ENCODE measurements at places on chromosomes 1 and 21.
A peak's percentile ranks its signal among the peaks of the same experiment; 100 is the strongest.

GRCh38 chr1:159987186-159987585 lies 33.1 kb upstream of the SLAMF9 start:
- no peak for DNase-seq

DNA sequence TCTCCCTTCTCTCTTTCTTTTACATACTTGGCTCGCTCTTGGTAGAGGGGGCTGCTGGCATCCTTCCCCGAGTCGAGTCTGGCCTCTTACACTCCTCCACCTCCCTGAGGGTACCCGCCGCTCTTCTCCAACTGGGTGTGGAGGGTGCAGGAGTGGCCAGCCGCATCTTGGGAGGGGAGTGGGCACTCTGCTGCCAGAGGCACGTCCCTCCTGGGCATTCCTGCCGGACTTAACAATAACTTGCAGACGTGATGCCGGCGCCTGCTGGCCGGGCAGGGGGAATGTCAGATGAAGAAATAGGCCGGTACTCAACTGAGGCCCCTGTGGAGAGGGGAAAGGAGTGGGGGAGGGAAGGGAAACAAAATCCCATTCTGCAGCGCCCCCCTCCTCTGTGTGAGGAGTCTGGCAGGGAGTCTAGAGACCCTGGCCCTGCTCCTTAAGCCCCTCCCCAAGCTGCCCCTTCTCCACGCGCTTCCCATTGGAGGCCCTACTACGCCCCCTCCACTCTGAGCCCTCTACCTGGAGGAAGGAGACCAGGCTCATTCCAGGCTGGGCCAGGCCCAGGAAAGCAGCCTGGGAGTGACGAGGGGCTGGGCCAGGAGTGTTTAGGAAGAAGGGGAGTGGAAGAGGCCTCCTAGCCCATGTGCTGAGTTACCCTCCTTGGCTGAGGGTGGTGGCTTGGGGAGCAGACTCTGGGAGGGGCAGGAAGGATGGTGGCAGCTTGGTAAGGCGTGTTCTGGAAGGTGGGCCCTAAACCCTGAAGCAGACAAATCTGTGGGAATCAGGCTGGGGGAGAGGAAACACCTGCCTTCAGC lies 1.8 kb downstream of the ATP2B4 start:
- DNase-seq = no peak

- no peak for DNase-seq
These were observed 245.0 kb downstream of the USH2A start for GRCh38 chr1:216178281-216178680.

- DNase-seq = peak; percentile 61
These were observed 3.7 kb upstream of the ARHGEF19 start for GRCh38 chr1:16215882-16216753.

DNA sequence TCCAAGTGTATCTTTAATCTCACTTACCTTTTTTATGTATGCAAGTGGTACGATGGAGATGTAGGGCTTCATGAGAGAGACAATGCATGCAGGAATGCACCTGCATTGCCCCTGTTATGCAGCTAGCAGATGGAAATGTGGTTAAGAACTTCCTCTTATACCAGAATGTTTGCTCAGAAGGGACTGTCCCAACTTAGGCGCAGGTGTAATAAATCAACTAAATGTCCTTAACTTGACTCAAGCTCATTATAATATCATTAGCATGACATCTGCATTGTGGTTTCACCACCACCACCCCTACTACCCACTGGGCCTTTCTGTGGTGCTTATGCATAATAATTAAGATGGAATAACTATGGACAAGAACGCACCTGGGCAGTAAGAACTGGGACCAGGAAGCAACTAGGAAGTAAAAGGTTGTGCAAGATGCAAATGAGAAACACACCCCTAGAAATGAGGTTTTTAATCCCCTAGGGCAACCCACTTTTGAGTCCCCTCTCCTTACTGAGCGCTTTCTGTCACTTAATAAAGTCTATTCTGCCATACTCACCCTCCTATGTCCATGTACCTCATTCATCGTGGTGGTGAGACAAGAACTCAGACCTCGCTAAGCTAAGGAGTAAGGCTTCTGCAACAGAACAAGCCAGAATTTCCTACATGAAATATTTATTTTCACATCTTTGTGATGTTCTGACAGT lies 1103.3 kb upstream of the B3GALT2 start:
- peak; percentile 19 for DNase-seq

DNA sequence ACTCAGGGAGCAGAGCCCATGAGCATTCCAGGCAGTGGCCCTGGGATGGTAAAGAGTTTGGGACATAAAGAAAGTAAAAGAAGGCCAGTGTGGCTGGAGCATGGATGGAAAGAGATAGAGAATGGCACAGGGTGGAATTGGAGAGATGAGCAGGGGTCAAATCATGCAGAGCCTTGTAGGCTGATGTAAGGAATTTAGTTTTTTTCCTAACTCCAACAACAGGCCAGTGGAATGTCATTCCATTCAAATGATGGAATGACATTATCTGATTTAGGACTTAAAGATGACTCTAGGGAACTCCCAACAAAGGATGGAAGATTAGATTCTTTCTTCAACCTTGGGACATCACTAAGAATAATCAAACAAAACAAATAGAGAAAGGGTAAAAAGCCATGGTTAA lies 12.8 kb upstream of the S100A2 start:
- DNase-seq = no peak

DNA sequence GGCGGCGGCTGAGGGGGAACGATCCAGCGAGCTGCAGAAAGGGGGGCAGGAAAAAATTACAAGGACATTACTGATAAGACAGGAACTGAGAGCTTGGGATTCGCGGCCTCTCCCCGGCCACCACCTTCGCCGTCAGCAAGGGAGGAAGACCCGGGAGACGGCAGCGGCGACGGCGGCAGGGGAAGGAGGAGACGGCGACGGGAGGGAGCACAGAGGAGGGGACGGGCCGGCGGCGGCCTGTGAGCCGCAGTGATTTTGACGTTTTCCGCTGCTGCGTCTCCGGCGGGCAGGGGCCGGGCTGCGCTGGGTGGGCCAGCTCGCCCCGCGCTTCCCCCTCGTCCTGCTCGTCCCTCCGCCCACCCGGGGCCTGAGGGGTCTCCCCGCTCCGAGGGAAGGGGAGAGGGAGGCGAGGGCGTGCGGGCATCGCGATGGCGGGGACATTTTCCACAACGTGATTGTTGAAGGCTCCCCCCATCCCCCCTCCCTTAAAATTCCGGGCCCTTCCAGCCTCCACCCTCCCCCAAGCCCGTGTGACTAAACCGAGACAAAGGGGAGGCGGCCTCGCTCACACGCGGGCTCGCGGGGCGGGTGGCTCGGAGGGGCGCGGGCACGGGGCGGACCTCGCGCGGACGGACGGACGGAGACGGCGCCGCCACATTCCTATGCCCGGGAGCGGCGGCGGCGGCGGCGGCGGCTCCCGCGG lies 407 bp downstream of the CAMSAP2 start:
- DNase-seq = no peak

DNA sequence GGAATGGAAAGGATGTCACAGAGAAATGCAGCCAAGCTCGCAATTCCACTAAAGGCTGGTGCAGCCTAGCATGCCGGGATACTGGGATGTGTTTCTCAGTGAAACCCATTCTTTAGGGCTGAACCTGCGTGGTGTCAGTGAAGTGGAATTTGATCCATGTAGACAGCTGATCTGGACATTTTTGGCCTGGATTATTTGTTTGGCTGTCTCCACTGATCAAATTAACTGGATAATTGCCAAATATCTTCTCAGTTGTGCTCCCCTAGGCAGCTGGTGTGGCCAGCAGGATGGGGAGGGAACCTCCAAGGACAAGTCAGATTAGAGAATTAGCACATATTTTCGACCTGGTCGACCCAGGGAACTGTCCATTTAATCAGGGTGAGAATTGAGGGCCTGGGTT lies 318.4 kb downstream of the RPS6KC1 start:
- no peak for DNase-seq

GRCh38 chr1:76110666-76111065 lies 36.1 kb downstream of the ST6GALNAC3 start:
- no peak for DNase-seq

DNA sequence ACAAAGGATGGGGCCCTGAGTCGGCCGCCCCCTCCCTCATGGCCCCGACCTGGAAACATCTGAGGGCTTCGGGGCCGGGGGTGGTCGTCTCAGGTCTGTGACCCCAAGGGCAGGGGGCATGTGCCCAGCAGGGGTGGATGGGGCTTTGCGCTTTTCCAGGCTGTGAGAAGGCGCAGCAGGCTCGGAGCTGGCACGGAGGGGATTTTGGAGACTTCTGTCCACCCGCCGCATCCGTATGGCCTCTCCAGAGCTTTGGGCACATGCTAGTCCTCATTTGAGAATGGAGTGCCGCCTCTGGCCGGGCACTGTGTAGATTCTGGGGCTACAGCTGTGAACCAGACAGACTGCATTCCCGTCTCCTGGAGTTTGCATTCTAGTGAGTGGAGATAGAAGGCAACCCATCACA lies 66.1 kb upstream of the WNT4 start:
- DNase-seq = no peak

DNA sequence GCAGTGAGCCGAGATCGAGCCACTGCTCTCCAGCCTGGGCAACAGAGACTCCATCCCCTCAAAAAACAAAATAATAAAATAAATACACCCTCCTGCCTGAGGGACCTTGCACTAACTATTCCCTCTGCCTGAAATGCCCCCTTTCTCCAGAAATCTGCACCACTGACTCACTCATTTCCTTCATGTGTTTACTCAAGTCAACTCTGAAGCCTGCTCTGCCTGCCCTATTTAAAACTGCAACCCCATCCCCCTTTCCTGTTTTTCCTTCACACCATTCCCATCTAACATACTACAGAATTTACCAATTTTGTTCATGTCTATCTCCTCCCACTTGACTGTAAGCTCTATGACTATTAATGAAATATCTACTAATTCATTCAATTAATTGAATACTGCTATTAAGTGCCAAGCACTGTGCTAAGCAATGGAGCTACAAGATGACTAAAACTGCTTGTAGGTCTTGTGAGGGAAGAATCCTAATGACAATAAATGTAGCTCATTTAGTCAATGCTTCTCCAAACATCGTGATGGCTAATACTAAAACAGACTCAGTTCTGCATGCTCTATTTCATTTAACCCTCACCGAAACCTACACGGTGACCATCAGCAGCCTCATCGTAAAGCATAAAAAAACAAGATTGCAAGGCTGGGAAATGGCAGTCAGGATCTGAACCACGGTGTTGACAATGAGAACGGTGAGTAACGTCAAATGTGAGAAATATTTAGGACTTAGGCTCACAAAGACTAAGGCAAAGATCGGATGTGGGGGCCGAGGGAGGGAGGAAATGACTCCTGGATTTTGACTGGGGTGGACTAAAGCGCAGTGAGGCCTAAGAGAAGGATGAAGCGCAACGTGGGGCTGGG lies 749 bp upstream of the TMEM39B start:
- DNase-seq = no peak

GRCh38 chr21:35987475-35987874 lies 72.9 kb downstream of the SETD4 start:
- DNase-seq = no peak

- DNase-seq = no peak
These were observed 56.9 kb downstream of the EIF2B3 start for GRCh38 chr1:44929531-44929930.

- no peak for DNase-seq
These were observed 44.3 kb upstream of the RGL1 start for GRCh38 chr1:183760661-183761060.

DNA sequence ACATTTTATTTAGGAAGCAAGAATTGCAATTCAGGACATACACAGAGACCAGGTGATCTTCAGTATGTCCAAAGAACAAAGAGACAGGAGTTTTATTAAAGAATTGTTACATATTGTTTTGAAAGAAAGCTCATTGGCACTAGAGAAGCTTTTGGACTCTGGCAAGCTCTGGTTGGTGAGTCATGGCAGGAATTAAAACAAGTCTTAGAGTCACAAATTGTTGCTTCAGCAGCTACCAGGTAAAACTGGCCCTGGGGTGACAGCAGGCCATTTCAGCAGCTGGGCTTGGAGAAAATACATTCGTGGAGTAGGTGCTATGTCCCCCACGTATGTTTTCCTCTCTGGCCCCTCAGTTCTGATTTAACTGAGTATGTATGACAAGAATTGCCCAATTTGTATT lies 58.8 kb downstream of the MAP3K21 start:
- DNase-seq = no peak

- DNase-seq = no peak
These were observed 59.4 kb upstream of the GNG4 start for GRCh38 chr1:235709018-235709417.

DNA sequence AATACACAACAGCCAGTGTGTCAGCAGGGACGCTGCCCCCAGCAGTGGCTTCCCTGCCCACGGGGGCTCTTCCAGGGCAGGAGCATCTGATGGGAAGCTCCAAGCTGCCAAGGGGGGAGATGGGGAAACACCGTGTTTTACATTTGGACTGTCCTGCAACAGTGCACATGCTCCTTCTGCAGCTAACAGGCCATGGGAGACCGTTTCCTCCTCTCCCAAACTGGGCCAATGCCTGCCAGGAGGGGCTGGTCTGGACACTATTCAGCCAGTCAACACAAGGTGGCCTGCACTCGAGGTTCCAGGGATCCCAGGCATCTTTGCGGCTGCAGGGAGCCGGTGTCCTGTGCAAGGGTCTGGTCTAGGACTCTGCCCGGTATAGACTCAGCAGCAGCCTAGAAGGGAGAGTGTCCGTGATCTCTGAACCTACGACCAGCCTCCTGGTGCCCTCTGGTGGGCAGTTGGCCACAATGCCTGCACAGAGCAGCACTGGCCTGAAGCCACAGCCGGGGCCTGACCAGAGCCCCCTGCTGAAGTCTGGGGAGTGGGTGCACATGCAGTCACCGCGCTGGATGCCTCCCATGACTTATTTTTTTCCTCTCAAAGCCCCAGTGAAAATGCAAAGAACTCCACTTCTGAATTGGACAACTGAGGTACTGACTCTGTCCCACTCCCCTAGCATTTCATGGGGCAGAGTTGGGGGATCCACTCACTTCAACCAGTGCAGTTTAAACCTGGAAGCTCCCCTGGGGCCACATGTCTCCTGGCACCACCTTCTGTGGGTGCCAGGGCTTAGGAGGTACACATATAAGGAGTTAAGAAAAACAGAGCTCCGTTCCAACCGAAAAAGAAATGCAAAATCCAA lies 33.3 kb downstream of the RCC2 start:
- peak; percentile 10 for DNase-seq

- DNase-seq = no peak
These were observed 16.2 kb upstream of the PDXK start for GRCh38 chr21:43702785-43703034.

Data from stimulated activated CD8-positive, alpha-beta memory T cell treated with anti-CD3 and anti-CD28 coated beads, Interleukin-15, amount 100 ng/mL, for 48 hours (primary cell).